Naive thymus-derived CD8-positive, alpha-beta T cell (primary cell): ENCODE measurements at places on chromosomes 3 and 15.
A peak's percentile ranks its signal among the peaks of the same experiment; 100 is the strongest.

GRCh38 chr3:88398581-88398980, 248.8 kb downstream of the C3orf38 start:
- H3K36me3 ChIP-seq = no peaks in the 10 kb centered on the region
- H3K27me3 ChIP-seq = no peaks in the 10 kb centered on the region

- peaks cover 7% of the 10 kb centered on the region for H3K27me3 ChIP-seq
- no peaks in the 10 kb centered on the region for H3K4me1 ChIP-seq
- H3K36me3 ChIP-seq = no peaks in the 10 kb centered on the region
- no peak for DNase-seq
- no peak overlapping the region for H3K4me3 ChIP-seq
- H3K27ac ChIP-seq = no peak overlapping the region
Observed at GRCh38 chr3:149332227-149332765, 1.1 kb downstream of the TM4SF18 start.

- H3K4me1 ChIP-seq = no peaks in the 10 kb centered on the region
- peaks cover 74% of the 10 kb centered on the region for H3K36me3 ChIP-seq
- no peak for DNase-seq
- no peak overlapping the region for H3K27ac ChIP-seq
- H3K27me3 ChIP-seq = no peaks in the 10 kb centered on the region
Observed at GRCh38 chr15:56667517-56667916, 65.8 kb downstream of the ZNF280D start.

DNA sequence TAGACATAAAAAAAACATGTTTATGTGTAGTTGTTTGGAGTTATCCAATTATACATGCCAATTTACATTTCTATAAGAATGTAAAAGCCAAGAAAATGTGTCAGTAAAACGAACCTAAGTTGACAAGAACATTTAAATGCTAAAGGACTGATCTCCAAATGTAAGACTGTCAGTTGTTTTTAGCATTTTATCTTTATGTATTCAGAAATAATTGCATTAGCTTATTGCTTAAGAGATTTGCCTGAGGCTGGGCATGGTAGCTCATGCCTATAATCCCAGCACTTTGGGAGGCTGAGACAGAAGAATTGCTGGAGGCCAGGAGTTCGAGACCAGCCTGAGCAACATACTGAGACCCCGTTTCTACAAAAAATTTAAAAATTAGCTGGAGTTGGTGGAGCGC, 26.9 kb downstream of the PXK start:
- H3K4me3 ChIP-seq = no peak overlapping the region
- H3K27me3 ChIP-seq = no peaks in the 10 kb centered on the region
- H3K27ac ChIP-seq = no peak overlapping the region
- no peaks in the 10 kb centered on the region for H3K36me3 ChIP-seq
- DNase-seq = no peak
- H3K4me1 ChIP-seq = peaks cover 66% of the 10 kb centered on the region

DNA sequence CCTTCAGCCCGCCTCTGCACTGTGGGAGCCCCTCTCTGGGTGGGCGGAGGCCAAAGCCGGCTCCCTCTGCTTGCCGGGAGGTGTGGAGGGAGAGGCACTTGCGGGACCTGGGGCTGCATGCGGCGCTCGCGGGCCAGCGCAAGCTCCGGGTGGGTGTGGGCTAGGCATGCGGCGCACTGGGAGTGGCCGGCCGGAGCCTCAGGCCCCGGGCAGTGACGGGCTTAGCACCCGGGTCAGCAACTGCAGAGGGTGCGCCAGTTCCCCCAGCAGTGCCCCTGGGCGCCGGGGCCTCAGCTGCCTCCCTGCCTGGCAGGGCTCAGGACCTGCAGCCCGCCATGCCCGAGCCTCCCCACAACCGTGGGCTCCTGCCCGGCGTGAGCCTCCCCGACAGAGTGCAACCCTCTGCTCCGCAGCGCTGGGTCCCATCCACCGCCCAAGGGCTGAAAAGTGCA, 98.9 kb upstream of the POU1F1 start:
- H3K27me3 ChIP-seq = peaks cover 2% of the 10 kb centered on the region
- H3K27ac ChIP-seq = no peak overlapping the region
- no peaks in the 10 kb centered on the region for H3K36me3 ChIP-seq
- DNase-seq = no peak
- H3K4me1 ChIP-seq = no peaks in the 10 kb centered on the region

DNA sequence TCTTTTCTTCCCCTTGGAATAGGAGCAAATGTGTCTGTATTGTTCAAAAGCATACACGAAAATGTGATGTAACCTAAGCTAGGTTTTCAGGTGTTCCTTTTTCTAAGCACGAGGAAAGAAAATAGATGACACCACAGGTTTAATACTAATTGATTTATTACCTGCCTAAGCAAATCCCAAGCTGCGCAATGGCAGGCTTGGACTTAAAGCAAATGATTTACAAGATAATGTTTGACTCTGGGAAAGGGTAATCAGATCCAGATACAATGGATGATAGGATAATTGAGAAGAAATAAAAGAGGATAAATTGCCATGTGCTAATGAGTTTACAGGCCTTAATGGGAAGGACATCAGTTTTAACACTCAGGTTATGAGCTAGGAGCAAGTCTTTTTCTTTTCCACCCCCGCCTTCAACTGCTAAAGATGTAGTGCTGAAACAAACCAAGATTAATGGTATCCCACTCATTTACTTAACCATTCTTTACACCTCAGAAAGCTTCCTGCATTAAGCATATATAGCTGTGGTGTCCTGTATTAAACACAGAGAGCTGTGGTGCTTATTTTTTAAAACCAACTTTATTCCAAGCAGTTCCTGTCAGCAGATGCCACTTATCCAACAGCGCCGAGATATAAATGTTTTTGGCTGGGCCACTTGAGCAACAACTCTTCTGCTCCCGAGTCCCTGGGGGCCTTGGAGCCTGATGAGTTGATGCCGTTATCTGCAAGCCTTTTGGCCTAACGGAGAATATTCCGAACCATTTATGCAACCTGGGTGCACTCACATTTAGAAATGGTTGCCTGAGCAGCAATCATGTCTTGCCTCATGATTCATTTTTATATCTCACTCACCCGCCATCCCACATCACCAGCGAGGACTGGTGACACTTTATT, 205.5 kb downstream of the MECOM start:
- H3K27me3 ChIP-seq = no peaks in the 10 kb centered on the region
- H3K4me3 ChIP-seq = no peak overlapping the region
- H3K4me1 ChIP-seq = no peaks in the 10 kb centered on the region
- no peak overlapping the region for H3K27ac ChIP-seq
- no peaks in the 10 kb centered on the region for H3K36me3 ChIP-seq
- no peak for DNase-seq

DNA sequence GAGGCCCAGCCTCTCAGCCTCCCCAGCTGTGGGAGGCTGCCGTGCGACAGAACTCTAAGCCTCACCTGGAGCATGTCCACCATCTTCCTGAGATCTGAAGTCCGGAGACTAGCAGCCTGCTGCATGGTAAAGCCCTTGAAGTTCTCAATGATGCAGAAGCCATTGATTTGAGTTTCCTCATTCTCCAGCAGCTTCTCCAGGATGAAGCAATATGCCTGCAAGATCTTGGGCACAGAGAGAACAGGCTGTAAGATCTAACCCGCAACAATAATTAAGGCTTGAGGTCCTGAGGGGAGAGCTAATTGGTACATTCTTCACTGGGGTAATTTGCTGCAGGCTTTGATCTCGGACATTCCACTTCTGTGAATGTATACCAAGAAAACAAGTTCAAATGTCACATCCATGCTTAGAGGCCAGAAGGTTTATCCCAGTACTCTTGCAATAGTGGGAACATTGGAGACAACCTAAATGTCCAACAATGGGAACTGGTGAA, 9.7 kb downstream of the RLBP1 start:
- H3K27ac ChIP-seq = no peak overlapping the region
- no peak for DNase-seq
- H3K4me1 ChIP-seq = peaks cover 5% of the 10 kb centered on the region
- H3K36me3 ChIP-seq = no peaks in the 10 kb centered on the region
- H3K27me3 ChIP-seq = peaks cover 2% of the 10 kb centered on the region
- no peak overlapping the region for H3K4me3 ChIP-seq

- H3K4me1 ChIP-seq = peaks cover 2% of the 10 kb centered on the region
- DNase-seq = no peak
- H3K36me3 ChIP-seq = peaks cover 26% of the 10 kb centered on the region
- no peak overlapping the region for H3K4me3 ChIP-seq
- no peak overlapping the region for H3K27ac ChIP-seq
- H3K27me3 ChIP-seq = no peaks in the 10 kb centered on the region
Observed at GRCh38 chr3:130963878-130964277, 62.7 kb downstream of the ASTE1 start.

- peaks cover 11% of the 10 kb centered on the region for H3K4me1 ChIP-seq
- no peaks in the 10 kb centered on the region for H3K27me3 ChIP-seq
- H3K4me3 ChIP-seq = no peak overlapping the region
Observed at GRCh38 chr15:40854161-40854560, 10.3 kb downstream of the SPINT1 start.

GRCh38 chr3:76900596-76900995, 139.3 kb upstream of the ROBO2 start:
- H3K27me3 ChIP-seq = no peaks in the 10 kb centered on the region
- DNase-seq = no peak
- no peak overlapping the region for H3K4me3 ChIP-seq
- H3K27ac ChIP-seq = no peak overlapping the region
- no peaks in the 10 kb centered on the region for H3K36me3 ChIP-seq

GRCh38 chr3:8503461-8503860, 1.8 kb downstream of the LMCD1 start:
- no peaks in the 10 kb centered on the region for H3K27me3 ChIP-seq
- H3K36me3 ChIP-seq = no peaks in the 10 kb centered on the region
- H3K4me1 ChIP-seq = peaks cover 17% of the 10 kb centered on the region
- DNase-seq = no peak
- H3K4me3 ChIP-seq = no peak overlapping the region
- H3K27ac ChIP-seq = no peak overlapping the region

GRCh38 chr3:60754617-60755016, 496.6 kb downstream of the FHIT start:
- no peaks in the 10 kb centered on the region for H3K27me3 ChIP-seq
- no peak overlapping the region for H3K27ac ChIP-seq
- H3K4me3 ChIP-seq = no peak overlapping the region

DNA sequence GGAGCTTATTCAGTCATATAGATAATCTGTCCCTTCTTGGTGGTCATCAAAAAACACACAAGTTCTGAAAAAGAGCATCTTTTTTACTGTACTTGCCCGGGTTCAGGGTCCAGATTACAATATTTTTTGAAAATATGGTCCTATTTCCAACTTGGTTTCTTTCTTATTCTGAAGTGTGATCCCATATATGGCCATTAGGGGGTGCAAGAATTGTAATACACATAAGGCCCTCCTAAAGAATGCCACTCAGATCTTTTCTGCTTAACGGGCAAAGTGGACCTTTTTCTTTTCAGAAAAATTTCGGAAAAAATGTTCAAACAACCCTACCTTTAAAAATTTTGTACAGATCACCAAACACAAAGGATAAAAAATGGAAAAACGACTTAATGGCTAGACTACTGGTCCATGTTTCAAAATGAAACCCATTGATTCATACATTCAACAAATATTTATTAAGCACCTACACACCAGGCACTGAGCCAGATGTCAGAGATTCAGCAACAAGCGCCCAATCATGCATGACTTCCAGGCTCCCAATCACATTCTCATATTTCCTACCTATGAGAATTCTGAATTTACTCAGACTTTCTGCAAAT, 102.0 kb upstream of the MYRIP start:
- no peaks in the 10 kb centered on the region for H3K4me1 ChIP-seq
- H3K27ac ChIP-seq = no peak overlapping the region
- peak; percentile 14 for DNase-seq
- H3K4me3 ChIP-seq = no peak overlapping the region
